ENCODE measurements at places on chromosomes 7 and 10.

DNA sequence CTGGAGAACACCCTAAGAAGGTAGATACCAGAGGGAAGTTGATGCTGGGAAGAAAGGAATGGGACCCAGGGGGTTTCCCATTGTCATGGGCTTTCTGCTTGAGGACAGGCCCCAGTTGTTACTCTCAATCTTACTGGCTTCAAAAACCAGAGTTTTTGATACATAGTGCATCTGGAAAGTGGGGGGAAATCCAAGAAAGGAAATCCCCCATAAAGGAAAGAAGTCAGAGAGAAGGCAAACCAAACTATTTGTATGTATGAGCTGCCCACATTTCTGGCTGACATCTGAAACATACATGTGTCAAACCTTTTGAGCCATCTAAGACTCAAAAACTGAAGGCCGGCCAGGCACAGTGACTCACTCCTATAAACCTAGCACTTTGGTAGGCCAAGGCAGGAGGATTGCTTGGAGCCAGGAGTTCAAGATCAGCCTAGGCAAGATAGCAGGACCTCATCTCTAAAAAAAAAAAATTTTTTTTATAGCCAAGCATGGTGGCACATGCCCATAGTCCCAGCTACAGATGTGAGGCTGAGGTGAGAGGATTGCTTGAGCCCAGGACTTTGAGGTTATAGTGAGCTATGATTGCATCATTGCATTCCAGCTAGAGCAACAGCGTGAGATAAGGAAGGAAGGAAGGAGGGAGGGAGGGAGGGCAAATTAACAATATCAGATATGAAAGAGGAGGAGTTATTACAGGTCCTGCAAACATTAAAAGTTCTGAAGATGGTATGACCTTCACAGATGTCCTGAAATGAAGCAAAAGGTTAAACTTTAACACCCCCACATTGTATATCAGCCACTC lies 6.7 kb upstream of the COA1 start:
- DNase-seq = no peak

DNA sequence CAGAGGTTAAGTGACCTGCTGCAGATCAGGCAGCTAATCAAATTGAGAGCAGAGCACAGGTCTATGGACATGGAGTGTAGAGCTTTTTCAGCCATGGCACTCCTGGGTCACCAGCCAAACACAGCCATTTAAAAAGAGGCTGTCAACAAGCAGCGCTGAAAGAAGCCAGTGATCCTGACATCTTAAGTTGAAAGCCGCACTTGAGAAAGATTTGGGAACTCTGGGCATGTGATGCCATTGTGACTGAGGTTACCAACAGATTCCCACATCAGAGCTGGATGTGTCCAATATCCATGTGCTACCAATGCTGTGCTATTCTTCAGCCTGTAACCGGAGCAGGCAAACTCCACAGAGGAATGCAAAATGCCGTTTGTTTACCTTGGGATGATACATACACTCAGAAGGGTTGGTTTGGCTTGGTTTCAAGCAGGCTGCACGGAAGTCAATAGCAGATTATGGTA lies 56.2 kb upstream of the ABLIM1 start:
- no peak for DNase-seq

GRCh38 chr10:130111852-130112180 lies 1.2 kb upstream of the C10orf143 start:
- no peak for DNase-seq

DNA sequence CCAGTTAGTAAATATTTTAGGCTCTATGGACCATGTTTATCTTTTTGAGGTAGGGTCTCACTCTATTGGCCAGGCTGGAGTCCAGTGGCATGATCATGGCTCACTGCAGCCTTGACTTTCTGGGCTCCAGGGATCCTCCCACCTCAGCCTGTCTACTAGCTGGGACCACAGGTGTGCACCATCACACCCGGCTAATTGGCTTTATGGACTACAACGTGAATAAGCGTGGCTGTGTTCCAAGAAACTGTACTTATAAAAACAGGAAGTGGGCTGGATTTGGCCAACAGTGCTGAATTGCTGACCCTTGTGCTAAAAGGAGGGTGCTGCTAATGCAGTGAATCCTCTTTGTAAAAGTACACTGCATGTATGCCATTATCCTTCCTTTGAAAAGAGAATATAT lies 111.7 kb upstream of the CDK13 start:
- DNase-seq = no peak

GRCh38 chr10:78300526-78300925 lies 266.9 kb downstream of the RPS24 start:
- DNase-seq = no peak
